ENCODE measurements at places on chromosomes 13 and 19.

DNA sequence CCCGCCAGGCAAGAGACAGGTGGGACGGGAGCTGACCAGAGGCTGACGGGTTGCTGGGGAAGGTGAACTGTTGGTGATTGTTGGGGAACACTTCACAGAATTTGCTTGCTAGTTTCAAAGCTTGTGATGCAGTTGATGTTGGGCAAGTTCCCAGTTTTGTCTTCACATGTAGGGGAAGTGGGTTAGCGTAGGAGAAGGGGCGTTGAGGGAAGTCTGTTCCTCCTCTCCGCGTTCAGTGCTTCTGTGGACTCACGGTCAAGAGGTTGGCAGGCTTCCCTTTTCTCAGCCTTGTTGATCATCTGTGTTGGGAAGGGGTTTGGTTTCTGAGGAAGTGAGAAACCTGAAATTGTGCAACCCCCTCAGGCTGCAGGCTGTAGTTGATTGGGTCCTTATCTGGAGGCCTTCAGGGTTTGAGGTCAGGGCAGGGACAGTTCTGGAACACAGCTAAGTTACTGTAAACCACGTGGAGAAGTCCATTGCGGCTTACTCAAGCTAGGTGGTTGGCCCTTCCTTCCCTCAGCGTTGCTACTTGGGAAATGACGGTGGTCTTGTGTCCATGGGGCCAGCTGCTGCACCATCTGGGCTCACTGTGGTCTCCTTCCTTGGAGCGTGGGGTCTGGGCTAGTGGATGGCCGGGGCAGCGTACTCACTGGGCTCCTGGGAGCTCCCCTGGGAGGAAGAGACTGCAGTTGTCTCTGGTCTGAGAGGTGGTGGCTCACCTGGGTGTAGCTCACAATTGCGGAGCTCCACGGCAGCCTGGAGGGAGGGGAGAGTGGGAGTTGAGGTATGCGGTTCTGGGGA lies 7.5 kb downstream of the RPS9 start:
- DNase-seq = peak; percentile 72

- DNase-seq = no peak
Measured at GRCh38 chr13:20969182-20969581, 66.6 kb upstream of the XPO4 start.

DNA sequence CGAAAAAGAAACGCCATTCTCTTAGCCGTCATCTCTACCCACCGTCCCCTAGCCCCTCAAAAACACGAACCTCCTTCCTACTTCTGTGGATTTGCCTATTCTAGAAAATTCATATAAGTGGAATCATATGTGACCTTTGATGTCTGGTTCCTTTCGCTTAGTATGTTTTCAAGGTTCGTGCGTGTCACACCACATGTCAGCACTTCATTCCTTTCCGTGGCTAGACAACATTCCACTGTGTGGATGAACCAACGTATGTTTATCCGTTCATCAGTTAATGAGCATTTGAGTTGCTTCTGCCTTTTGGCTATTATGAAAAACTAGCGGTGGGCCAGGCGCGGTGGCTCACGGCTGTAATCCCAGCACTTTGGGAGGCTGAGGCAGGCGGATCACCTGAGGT lies 14.0 kb upstream of the PPP1R12C start:
- no peak for DNase-seq

- DNase-seq = no peak
Measured at GRCh38 chr13:106104281-106104901, 431.1 kb downstream of the EFNB2 start.

DNA sequence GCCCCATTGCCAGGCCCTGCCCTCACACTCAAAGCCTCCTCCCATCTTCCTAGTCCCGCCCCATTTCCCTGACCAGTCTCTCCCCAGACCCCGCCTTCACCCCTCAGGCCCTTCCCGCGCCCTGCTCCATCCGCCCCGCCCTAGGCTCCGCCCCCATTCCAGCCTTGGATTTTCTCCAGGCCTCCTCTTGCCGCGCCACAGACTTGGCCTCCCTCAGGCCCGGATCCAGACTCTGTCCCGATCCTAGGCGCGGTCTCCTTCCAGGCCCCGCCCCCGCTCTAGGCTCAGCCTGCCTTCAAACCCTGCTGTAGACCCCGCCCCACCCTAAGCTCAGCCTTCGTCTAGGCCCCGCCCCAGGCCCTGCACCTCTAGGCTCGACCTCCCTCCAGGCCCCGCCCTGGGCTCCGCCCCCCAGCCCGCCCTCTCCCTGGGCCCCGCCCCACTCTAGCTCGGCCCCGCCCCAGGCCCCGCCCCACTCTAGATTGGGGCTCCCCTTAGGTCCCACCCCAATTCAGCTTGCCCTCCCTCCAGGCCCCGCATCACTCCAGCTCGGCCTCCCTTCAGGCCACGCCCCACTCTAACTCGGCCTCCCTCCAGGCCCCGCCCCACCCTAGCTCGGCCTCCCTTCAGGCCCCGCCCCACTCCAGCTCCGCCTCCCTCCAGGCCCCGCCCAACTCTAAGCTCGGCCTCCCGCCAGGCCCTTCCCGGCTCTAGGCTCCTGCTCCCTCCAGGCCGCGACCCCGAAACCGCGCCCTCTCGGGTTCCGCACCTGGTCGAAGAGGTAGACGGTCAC lies 18.5 kb downstream of the LMTK3 start:
- peak; percentile 74 for DNase-seq

GRCh38 chr19:11375143-11375948 lies 880 bp downstream of the SWSAP1 start:
- no peak for DNase-seq

- no peak for DNase-seq
Measured at GRCh38 chr13:33296793-33297425, 11.4 kb upstream of the STARD13 start.

GRCh38 chr13:59706101-59706976 lies 457.4 kb downstream of the DIAPH3 start:
- no peak for DNase-seq

DNA sequence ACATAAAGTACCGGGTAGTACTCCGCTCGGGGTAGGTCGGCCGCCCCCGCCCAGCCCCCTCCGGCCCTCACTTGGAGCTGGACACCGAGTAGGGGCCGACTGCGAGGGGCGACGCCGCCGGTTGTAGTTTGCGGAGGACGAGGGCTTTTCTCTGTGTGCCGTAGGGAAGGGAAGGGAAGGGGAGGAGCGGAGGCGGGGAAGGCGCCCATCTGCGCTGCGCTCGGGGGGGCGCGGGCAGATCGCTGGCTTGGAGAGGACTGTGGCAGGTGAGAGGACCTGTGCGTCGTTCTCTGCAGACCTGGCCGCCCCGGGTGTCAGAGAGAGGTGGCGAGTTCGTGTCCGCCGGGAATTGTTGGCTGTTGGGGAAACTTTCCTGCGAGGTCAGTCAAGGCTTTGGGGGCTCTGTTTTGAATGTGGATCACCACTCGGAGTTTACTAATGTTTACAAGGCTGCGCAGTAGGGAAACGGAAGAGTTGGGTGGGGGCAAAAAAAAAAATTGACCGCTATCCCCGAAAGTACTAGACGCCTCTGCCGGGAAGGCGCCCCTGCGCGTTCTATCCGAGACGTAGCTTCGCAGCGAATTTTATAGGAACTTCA lies 1.4 kb downstream of the ING1 start:
- no peak for DNase-seq

- no peak for DNase-seq
Measured at GRCh38 chr19:16075430-16076153, 703 bp upstream of the TPM4 start.

DNA sequence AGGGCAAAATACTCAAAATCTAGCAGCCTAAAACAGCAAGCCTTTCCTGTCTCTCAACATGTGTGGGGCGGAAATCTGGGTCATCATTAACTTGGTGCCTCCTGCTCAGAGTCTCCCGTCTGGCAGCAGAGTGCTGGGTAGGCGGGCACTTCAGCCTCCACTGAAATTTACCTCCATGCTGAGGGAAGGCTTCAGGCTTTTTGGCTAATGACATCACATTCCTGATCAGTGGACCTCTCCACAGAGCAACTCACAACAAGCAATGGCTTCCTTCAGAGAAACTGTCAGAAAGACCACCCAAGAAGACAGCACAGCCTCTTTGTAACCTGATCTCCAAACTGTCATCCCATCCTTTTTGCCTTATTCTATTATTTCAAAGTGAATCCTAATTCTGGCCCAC lies 1109.0 kb downstream of the UQCRFS1 start:
- DNase-seq = no peak

- no peak for DNase-seq
Measured at GRCh38 chr13:80939581-80939980, 598.7 kb upstream of the SPRY2 start.

DNA sequence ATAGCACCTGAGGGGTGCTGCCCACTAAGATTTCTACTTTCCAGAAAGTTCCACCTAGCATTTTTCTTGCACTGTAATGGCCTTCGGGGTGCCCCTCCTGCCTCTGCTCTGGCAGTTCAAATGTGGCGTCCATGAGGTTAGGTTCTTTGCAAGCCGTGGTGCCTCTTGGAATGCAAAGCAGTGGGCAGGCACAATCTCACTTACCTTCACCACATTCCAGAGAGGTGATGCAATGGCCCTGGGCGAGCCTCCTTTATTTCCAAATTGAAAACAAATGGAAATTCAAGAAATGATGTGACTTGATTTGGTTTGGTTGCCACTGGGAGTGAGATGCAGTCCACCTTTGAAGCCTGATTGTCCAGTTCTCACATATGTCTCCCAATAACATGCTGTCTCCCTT lies 46.9 kb downstream of the FGF9 start:
- DNase-seq = no peak

DNA sequence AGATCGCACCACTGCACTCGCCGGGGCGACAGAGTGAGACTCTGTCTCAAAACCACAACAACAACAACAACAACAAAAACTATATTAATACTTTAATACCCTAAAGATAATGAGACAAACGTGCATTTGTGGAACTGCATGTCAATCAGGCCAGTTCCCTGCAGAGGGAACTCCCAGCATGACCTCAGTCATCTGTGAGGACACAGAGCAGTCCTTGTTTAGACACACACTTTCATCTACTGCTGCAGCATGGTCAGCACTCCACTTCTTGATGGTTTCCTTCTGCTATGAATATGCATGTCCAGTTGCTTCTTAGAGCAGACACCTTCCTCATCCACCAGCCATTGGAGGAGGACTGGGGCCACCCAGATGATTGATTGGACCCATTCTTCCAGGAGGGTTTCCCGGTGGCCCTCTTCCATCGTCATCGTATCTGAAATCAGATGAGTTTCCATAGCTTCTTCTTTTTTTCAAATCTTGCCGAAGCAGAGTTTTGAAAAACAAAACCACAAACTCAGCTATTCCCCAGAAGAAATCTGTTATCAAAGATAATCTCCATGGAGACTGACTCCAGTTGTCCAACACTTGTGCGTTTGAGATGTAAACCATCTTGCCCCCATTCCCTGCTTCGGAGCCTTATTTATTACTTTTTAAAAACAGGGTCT lies 26.5 kb downstream of the ZNF607 start:
- no peak for DNase-seq

DNA sequence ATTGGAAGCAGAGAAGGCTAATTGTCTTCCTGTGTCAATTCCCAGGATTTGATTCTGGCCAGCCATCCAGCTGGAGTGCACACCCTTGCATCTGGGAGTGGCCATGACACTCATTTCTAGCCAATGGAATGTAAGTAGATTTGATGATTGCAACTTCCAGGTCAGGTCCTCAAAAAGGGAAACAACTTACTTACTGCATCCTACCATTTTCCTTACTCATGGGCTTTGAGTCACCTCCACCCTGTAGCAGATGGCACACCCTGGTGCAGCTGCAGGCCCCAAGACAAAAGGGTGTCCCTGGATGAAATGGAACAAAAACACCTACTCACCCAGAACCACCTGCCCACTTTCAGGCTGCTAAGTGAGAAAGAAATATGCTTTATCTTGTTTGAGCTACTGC lies 27.3 kb upstream of the MPHOSPH8 start:
- no peak for DNase-seq

DNA sequence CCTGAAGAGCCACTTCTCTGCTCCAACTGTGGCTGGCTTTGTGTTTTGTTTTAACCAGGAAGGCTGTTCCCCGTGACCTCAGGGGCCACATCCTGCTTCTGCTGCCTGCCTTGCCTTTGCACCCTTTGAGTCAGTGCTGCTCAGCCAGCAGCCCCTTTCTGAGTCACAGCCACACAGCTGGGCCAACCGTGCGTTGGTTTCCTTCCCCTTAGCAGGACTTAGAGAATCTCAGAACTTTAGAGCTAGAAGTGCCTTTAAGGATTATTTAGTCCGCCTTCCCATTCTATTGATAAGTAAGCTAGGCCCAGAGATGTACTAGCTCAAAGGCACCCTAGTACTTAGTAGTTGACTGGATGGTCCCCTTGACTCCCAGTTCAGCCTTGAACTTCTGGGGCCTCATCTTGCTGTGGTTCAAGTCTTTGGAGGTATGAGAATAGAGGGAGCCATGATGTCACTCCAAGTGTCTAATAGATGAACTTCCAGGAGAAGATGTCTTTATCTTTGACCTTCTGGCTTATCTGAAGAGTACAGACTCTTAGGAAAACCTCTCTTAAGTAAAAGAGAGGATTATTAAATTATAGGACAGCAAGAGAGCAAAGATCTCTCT lies 8.0 kb downstream of the RGCC start:
- peak; percentile 92 for DNase-seq

- no peak for DNase-seq
Measured at GRCh38 chr13:110495881-110496280, 65.6 kb downstream of the RAB20 start.

DNA sequence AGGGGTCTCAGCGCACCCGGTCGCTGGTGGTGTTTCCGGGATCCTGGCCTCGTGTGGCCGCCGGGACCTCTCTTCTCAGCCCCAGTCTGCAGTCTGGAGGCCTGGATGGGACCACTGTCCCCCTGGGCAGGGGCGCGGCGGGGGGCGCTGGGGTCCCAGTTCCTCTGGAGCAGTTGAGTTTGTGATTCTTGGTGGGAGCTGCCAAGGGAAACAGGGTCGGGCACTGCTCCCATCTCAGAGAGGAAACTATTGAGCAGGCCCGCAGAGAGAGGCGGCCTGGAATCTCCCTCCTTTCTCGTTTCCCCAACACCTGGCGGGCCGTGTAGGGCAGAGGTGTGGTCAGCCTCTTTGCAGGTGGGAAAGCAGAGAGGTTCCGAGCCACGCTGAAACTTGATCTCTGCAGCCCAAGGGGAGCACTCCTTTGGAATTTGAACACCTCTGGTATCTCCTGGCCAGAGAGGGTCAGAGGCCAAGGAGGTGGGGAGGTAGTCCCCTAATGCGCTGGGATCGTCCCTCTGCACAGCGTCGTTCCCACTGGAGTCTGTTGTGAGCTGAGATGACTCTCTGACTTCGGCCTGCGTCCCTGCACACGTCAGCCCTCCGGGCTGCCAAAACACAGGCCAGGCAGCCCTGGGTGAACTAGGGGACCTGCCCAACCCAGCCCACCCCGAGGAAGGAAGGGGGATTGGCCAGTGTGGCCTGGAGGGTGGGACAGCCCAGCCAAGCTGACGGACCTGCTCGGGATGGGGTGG lies 741 bp downstream of the PLEKHF1 start:
- no peak for DNase-seq

DNA sequence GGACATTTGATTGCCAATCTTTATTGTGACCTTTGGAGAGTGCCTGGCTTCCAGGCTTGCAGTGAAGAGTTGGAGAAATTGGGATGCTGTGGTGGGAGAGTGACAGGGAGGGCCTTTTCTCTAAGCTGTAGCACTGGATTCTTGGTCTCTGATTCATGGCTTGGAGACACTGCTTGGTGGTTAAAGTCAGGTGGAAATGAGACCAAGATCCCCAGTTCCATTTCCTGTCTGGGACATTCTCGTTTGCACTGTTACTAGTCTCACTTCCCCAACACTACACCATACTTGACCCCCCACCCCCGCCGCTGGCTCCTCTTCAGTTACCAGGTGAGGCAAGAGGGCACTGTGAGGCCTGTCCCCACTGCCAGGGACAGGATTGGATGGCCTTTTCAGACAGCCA lies 2.9 kb downstream of the SUPT5H start:
- peak; percentile 53 for DNase-seq

All from GM12864 (cell line).